ENCODE measurements at places on chromosomes 4 and X.

GRCh38 chrX:71173440-71173839 is 28.8 kb downstream of the NLGN3 start:
- DNase-seq, result no peak

DNA sequence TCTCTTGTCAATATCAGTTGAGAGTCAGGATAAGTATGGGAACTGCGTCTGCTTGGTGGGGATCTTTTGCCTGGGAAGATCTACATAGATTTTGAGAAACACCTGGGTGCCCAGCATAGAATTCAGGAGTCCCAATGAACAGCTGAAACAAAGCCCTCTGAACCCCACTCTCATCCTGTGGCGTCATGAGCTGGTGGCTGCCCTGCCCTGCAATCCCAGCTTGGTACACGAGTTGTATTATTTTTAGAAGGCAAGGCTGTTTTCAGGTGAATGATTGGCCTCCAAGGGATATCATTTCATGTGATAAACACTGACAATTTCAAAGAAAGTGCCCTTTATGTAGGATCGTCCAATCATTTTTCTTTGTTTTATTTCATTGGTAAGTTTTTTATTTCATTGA is 60.8 kb downstream of the HCCS start:
- DNase-seq, result no peak

- DNase-seq, result peak; percentile 41
Observed at GRCh38 chrX:130091980-130092522, 18.2 kb downstream of the ELF4 start.

DNA sequence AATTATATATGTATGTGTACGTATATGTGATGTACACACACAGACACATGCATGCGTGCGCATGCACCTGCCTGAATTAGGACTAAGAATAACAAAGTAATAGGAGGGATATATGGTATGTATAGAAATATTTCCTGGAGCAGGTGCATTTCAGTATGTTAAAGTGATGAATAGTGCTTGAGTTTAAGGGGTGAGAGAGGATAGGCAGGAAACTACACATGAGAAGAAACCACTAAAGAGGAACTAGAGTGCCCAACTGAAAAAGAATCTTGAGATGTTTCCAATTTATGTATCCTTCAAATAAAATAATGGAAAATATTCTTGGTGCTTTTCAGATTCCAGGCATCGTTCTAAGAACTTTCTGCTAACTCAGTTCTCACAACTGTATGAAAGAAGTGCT is 52.6 kb upstream of the UNC5C start:
- no peak for DNase-seq

DNA sequence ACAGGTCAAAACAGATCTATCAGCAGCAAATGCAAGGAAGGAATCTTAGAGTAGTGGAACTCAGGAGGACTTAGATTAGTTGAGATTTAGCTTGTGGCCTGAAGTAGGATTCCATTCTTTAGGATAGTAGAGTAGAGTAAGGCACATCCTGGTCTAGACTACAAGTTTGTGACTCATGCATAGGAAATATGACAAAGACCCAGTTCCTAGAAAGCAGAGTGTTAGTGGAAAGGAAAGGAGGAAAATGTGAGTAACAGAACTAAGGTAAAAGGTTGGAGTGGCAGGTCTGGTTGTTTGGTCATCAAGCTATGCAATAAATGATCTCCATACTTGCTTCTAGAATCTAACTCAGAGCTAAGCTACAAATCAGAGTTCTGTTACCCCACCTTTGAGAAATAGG is 595.0 kb downstream of the ACTRT1 start:
- DNase-seq, result no peak

GRCh38 chr4:337143-337931 is at the start of gene ZNF141:
Gene ZNF141, plus strand, starts transcription at chr4:337814. Its CDS starts 170 bp downstream, at chr4:337984.
- peak; percentile 90 for DNase-seq

GRCh38 chr4:98522062-98522461 is 136.3 kb downstream of the TSPAN5 start:
- DNase-seq, result no peak

GRCh38 chrX:3166670-3167455 is 125.6 kb downstream of the ARSF start:
- no peak for DNase-seq

- DNase-seq, result peak; percentile 86
Observed at GRCh38 chr4:39699687-39700409, 1.9 kb downstream of the UBE2K start.

DNA sequence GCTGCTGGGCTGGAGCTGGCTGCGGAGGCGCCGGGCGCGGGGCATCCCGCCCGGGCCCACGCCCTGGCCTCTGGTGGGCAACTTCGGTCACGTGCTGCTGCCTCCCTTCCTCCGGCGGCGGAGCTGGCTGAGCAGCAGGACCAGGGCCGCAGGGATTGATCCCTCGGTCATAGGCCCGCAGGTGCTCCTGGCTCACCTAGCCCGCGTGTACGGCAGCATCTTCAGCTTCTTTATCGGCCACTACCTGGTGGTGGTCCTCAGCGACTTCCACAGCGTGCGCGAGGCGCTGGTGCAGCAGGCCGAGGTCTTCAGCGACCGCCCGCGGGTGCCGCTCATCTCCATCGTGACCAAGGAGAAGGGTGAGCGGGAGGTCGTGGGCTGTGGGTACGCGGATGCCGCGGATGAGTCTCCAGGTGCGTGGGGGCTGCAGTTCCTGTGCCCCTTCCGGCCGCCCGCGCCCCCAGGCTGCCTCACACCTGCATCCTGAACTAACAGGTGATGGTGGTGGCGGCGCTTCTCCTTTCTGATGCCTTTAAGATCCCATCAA is 499 bp downstream of the CYP2U1 start:
- no peak for DNase-seq

GRCh38 chr4:7393601-7394575 is 40.8 kb downstream of the PSAPL1 start:
- DNase-seq, result no peak

DNA sequence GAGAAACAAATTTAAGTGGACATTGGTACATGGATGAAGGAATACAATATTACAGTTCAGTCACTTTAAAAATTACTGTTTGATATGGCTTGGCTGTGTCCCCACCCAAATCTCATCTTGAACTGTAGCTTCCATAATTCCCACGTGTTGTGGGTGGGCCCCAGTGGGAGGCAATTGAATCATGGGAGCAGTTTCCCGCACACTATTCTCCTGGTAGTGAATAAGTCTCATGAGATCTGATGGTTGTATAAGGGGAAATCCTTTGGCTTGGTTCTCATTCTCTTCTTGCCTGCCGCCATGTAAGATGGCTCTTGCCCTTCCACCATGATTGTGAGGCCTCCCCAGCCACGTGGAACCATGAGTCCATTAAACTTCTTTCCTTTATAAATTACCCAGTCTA is 804.2 kb upstream of the FRG1 start:
- no peak for DNase-seq

DNA sequence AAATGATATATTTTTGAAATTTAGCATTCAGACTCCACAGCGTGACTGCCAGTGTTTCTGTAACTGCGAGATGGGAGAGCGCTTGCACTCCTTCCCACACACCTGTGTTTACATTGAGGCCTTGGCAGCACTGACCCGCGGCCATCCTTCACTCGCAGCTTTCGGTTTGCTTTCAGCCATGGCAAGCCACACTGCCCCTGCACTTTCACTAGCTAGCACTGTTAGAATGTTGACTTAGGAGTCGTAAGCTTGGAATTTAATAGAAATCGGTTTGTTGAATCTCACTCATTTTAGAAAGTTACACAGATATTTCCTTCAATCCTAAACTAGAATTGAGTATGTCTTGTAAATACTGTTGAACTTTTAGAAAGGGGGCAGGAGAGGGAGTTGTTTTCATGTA is 136.2 kb downstream of the CFAP299 start:
- no peak for DNase-seq

GRCh38 chrX:727738-728621 is 97.4 kb downstream of the SHOX start:
- no peak for DNase-seq

DNA sequence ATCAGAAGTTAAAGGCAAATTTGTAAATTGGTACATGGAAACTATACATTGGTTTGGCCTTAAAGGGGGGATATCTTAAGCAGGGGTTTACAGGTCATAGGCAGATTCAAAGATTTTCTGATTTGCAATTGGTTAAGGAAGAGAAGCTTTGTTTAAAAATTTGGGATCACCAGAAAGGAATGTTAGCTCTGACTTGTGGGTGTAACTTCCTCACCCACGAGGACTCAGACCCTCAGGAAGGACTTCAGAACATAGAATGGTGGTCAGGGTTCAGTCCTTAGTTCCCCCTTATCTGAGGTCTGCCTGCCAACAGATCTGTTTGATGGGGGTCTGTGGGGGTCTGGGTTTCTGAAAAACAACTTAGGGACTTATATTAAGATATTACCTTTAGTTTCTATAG is 427.4 kb upstream of the DIPK2B start:
- DNase-seq, result no peak

DNA sequence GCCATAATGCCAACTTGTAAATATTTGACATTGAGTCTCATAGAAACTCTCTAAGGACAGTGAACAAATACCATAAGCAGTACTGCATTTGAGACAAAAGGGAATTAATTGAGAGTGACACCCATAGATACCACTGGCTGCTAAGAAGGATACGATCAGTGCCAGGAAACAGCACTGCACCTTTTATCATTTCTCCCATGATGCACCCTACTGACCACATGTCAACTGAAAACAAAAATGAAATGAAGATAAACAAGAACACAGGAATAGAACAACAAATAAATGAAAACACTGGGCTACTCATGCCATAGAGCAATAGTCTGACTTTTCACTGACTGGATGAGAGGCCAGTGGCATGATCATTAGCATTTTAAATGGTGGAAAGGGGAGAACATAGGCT is 270.8 kb downstream of the MAPK10 start:
- DNase-seq, result no peak

DNA sequence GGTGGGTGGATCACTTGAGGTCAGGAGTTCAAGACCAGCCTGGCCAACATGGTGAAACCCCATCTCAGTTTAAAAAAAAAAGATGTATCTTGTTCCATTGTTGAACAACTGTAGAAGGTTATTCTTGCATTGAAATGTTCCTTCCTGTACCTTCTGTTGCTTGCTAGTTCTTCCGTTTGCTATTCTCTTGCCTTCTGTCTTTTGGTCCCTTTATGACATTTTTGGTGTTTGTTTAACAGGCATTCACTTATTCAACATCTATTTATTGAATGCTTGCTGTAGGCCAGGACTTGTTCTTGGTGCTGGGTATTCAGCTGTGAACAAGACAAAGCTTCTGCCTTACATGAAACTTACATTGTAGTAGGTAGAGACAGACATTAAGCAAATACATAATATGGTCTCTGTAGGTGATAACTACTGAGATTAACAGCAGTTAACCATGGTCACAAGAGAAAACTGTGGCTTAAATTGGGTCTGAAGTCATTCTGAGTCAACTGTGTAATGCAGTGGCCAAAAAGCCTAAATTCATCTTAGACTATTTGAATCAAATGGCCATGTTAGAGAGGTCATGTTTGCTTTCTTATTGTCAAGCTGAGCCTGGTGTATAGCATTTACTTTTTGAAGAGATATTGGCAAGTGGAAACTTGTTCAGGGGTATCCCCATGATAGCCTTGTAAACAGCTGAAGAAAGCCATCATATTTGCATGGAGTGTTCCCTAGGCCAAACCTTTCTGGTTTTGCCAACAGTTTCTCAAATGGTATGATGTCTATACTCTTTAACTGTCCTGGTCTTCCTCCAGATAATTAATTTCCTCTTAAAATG is 35.6 kb downstream of the GAB1 start:
- no peak for DNase-seq

DNA sequence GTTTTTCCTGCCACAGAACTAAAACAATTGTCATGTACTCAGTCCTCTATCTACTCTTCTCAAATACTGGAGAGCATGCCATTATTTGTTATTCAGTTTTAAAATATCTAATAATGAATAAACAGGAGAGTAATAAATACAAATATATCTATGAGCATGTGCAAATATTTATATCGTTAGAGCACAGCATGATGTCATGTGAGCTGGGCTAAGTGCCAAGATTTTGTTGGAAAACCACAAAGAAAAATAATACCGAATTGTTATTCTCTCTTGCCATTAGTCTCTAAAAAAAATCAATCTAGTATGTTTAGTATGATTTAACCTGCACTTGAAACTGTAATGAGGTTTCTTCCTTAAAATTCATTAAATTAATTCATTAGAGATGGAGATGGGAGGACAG is 97.3 kb downstream of the DDX60 start:
- DNase-seq, result peak; percentile 13

GRCh38 chrX:13338996-13339515 is 19.2 kb upstream of the ATXN3L start:
- DNase-seq, result no peak

GRCh38 chr4:155411546-155411945 is 34.8 kb upstream of the MAP9 start:
- DNase-seq, result no peak

DNA sequence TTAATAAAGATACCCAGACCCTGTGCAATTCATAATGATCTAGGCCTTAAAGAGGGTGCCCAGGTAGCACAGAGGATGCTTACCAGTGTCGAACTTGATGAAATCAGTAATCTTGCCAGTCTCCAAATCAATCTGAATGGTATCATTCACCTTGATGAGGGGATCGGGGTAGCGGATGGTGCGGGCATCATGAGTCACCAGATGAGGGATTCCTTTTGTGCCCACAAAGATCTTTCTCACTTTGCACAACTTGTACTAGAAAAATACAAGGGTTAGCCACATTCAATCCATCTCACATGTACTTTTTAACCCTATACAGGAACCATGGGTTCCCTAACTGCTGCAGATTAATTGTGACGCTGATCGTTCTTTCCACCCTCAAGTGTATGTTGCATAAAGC is 3.3 kb downstream of the RPS4X start:
- no peak for DNase-seq

GRCh38 chrX:10841579-10841978 is 221.2 kb upstream of the MID1 start:
- DNase-seq, result peak; percentile 11

- no peak for DNase-seq
Observed at GRCh38 chr4:124234771-124235170, 477.8 kb downstream of the ANKRD50 start.

DNA sequence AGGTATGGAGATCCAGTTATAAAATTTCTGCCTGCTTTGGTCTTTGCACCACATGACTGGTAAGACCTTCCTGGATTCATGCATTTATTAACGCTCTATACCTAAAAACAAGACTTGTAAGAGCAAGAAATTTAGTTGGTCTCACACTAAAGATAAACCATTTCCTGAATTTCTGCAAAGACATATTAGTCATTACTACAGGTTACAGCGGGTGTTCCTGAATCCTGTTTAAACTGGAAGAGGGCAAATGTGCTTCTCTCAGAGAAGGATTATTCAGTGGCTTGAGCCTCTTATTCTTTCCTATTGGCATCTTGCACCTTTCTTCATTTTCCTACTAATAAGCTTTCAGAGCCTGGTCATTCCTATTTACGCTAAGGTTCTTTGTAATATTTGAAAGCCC is 397.6 kb upstream of the TENM3 start:
- DNase-seq, result no peak

DNA sequence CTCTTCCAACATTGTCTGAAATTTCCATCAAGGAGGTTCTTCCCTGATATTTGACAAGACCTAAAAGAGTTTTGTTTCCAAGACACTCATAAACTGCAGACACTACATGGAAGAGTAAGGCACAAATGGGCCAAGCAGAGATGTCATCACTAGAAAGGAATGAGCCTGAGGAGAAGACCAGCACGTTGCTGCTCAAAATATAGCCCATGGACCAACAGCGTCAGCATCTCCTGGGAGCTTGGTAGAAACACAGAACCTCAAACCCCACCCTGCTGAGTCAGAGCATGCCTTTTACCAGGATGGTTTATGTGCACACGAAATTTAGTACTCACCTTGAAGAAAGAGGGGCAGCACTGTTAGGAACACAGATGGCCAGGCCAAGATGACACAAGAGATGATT is 128.7 kb upstream of the MID1 start:
- DNase-seq, result no peak

Measured in erythroblast (primary cell).